ENCODE measurements at places on chromosomes 12 and 14.

DNA sequence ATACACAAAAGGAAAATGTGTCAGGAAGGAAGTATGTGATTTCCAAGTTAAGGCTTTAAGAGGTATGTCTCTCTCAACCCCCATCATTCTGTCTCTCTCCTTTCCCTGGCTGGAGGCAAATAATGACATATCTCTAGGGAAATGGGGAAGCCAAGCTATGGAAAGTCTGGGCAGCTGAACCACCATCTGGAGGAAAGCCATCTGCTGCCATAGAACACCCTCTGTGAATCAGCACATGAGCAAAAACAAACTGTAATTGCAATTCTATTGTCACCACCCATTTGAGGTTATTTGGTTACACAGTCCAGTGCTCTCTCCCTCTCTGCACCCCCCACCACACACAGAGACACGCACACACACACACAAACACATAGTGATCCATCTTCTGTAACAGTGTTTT lies 766.2 kb downstream of the FLRT2 start:
- no peak for DNase-seq

DNA sequence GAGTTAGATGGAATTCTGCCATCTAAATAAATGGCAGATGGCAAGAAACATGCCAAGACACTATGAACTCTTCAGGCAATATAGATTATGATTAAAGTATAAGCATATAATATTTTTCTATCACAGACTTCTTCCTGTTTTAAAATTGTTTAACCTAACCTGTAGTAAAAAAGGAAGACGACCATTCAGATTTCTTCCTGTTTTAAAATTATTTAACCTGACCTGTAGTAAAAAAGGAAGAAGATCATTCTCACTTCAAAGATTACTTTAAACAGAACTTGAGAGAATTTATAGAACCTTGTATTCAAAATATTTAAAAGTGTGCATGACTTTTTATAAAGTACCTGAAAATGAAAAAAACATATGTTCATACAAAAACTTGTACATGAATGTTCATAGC lies 63.5 kb downstream of the RPS6KA5 start:
- no peak for DNase-seq

GRCh38 chr12:3259973-3260372 lies 182.8 kb downstream of the TSPAN9 start:
- no peak for DNase-seq

- no peak for DNase-seq
These were observed 115.9 kb upstream of the TBX3 start for GRCh38 chr12:114799574-114800487.
